Nephron progenitor cell (in vitro differentiated cells): ENCODE measurements at places on chromosomes 2 and 18.

DNA sequence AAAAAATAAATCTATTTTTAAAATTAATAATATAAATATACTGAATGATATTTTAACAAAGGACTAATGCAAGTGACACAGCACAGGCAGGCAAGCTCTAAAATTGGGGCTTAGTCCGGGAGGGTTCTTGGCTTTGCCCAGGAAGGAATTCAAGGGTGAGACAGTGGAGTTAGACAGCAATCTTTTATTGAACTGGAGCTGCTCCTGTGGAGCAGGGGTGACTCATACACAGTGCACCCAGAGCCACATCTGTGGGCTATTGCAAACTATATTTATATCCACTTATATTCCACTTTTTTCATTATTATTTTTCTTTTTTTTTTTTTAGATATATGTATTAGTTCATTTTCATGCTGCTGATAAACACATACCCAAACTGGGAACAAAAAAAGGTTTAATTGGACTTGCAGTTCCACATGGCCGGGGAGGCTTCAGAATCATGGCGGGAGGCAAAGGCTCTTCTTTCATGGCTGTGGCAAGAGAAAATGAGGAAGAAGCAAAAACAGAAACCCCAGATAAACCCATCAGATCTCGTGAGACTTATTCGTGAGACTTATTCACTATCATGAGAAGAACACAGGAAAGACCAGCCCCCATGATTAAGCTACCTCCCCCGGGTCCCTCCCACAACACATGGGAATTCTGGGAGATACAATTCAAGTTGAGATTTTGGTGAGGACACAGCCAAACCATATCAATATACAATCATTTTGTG, 437.1 kb downstream of the BCL11A start:
- no peaks in the 10 kb centered on the region for H3K27me3 ChIP-seq
- no peaks in the 10 kb centered on the region for H3K4me1 ChIP-seq
- no peak overlapping the region for H3K27ac ChIP-seq
- DNase-seq = no peak
- H3K36me3 ChIP-seq = peaks cover 53% of the 10 kb centered on the region
- H3K4me3 ChIP-seq = no peak overlapping the region

DNA sequence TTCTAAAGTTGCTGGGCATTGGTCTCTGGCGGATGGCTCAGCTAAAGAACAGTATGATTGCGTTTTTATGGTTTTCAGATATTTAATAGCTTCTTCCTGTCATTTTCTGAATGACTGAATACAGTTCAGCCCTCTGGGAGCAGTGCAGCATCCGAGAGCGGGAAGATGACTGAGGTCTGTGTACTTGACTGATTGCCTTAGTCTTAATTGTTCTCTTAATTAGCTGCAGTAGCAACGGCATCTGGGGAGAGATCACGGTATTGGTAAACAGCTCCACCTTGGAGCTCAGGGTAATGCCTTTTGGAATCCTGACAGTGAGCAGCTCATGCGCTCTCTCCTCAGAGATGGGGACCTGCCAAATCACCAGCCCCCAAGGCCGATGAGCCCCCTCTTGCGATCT, 481.4 kb upstream of the SPRED2 start:
- peaks cover 18% of the 10 kb centered on the region for H3K4me1 ChIP-seq
- peaks cover 4% of the 10 kb centered on the region for H3K27me3 ChIP-seq
- H3K4me3 ChIP-seq = no peak overlapping the region
- no peak for DNase-seq
- no peaks in the 10 kb centered on the region for H3K36me3 ChIP-seq

DNA sequence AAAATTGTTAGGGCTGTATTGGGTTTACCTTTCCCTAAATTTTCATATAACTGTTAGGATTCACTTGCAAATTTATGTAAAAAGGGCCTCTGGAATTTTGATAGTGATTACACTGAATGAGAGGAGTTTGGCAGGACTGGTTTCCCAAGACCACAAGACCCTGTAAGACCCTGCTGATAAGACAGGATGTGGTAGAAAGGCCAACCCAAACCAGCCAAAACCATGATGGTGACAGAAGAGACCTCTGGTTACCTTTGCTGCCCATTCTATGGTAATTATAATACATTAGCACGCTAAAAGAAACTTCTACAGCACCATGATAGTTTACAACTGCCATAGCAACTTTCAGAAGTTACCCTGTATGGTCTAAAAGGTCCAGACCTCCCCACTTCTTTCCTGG, 8.3 kb upstream of the CASP10 start:
- H3K4me3 ChIP-seq = no peak overlapping the region
- DNase-seq = no peak
- no peaks in the 10 kb centered on the region for H3K4me1 ChIP-seq
- peaks cover 9% of the 10 kb centered on the region for H3K27me3 ChIP-seq
- no peak overlapping the region for H3K27ac ChIP-seq

DNA sequence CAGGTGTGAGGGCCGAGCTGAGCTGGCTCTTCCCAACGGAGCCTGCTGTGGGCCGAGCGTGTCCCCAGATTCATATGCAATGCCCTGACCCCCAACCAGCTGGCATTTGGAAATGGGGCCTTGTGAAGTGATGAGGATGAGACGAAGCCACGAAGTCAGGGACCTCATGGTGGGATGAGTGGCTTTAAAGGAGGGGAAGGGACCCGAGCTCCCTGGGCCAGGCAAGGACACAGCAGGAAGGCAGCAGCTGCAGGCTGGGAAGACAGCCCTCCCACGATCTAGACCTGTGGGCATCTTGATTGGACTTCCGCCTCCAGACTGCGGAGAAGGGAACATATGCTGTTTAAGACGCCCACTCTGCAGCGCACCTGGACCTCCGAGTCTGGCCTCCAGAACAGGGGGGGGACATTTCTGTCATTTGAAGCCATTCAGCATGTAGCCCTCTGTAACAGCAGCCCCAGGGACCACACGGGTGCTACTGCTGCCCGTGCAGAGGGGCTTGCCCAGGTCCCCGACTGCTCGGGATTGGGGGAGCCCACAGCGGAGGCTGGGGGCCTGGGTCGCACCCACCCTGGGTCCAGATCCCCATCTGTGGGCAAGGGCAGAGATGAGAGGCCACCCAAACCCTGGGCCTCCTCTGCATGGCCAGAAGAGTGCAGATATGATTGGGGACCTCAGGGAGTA, 27.2 kb downstream of the KIF1A start:
- H3K27me3 ChIP-seq = peaks cover 11% of the 10 kb centered on the region
- H3K4me1 ChIP-seq = peaks cover 80% of the 10 kb centered on the region

DNA sequence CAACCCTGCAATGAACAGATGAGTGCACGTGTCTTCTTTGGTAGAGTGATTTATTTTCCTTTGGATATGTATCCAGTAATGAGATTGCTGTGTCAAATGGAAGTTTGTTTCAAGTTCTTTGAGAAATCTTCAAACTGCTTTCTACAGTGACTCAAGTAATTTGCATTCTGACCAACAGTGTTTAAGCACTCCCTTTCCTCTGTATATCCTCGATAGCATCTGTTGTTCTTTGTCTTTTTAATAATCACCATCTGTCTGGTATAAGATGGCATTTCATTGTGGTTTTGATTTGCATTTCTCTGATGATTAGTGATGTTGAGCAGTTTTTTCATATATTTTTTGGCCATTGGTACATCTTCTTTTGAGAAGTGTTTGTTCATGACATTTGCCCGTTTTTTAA, 1608.3 kb upstream of the ZEB2 start:
- H3K36me3 ChIP-seq = peaks cover 13% of the 10 kb centered on the region

GRCh38 chr18:68438983-68439382, 275.9 kb downstream of the TMX3 start:
- H3K4me1 ChIP-seq = peaks cover 8% of the 10 kb centered on the region
- peaks cover 5% of the 10 kb centered on the region for H3K36me3 ChIP-seq
- DNase-seq = no peak
- H3K4me3 ChIP-seq = no peak overlapping the region
- H3K27ac ChIP-seq = peak overlapping the region; percentile 15

- no peak overlapping the region for H3K4me3 ChIP-seq
- H3K4me1 ChIP-seq = no peaks in the 10 kb centered on the region
- no peaks in the 10 kb centered on the region for H3K36me3 ChIP-seq
- H3K27ac ChIP-seq = no peak overlapping the region
- peaks cover 8% of the 10 kb centered on the region for H3K27me3 ChIP-seq
- no peak for DNase-seq
These were observed 33.6 kb downstream of the PLCL1 start for GRCh38 chr2:197838036-197838435.

DNA sequence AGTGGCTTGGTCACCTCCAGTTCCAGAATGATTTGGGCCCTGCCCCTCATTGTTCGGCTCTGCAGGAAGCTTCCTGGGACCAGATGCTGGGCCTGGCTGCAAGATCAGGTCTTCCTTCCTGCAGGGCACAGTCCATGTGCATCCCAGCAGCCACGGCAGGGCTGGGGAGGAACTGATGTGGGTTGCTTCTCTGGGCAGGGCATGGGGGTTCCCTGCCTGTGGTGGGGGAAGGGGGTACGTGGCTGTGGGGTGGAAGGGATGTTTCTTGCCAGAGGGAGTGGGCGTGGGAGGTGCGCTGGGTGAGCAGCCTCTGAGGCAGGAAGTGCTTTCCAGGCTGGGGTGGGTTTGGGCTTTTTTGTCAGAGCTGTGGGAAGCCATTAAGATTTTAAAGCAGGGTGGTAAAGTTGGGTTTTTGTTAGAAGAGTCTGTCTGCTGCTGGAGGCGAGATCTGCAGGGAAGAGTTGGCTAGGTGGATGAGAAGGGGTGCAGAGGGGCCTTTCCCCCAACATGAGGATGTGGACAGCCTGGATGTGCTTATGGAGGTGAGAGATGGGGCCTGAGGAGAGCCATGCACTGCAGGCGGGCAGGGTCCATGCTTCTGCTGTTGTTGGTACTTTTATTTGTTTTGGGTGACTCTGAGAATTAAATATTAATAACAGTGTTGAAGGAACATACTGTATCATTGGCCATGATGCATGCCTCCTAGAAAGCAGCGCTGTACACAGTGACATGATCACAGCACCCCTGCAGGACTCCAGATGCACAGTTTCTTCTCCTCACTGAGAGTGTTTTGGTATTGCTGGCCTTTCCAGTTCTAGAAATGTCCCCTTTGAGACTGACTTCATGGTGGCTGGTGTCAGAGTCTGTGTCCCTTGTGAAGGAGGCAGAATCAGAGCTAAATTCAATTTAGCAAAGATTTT, 45.3 kb downstream of the DGKD start:
- H3K4me1 ChIP-seq = peaks cover 18% of the 10 kb centered on the region
- H3K27ac ChIP-seq = peak overlapping the region; percentile 51
- H3K4me3 ChIP-seq = no peak overlapping the region
- no peak for DNase-seq

GRCh38 chr2:15615301-15615920, 23.7 kb downstream of the DDX1 start:
- H3K27ac ChIP-seq = no peak overlapping the region
- no peak overlapping the region for H3K4me3 ChIP-seq
- no peak for DNase-seq
- peaks cover 62% of the 10 kb centered on the region for H3K36me3 ChIP-seq
- no peaks in the 10 kb centered on the region for H3K4me1 ChIP-seq
- no peaks in the 10 kb centered on the region for H3K27me3 ChIP-seq

- H3K27me3 ChIP-seq = peaks cover 12% of the 10 kb centered on the region
- DNase-seq = no peak
- H3K36me3 ChIP-seq = no peaks in the 10 kb centered on the region
- no peak overlapping the region for H3K27ac ChIP-seq
- H3K4me3 ChIP-seq = no peak overlapping the region
These were observed 45.1 kb upstream of the SLC14A1 start for GRCh38 chr18:45678850-45679249.

- no peak for DNase-seq
- peaks cover 15% of the 10 kb centered on the region for H3K36me3 ChIP-seq
- H3K4me1 ChIP-seq = peaks cover 50% of the 10 kb centered on the region
- H3K4me3 ChIP-seq = peak overlapping the region; percentile 87
These were observed 1.3 kb downstream of the RASGRP3 start for GRCh38 chr2:33477473-33478468.

DNA sequence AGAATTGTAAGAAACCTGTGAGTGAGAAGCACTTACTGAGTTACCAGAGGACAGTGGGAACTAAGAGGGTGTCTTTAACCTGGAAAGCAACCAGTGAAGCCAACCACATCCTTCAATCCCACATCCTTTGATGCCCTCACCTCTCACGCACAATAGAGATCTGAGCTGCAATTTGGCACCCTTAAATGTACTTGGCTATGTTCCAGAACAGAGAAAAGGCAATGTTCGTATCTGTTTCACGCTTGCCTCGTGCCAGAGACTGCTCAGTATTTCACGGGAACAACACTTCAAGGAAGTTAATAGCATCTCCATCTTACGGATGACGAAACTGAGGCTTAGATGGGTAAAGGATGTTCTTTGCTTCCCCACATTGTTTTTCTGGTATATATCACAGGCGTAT, 167.4 kb downstream of the DPP10 start:
- DNase-seq = no peak
- no peak overlapping the region for H3K27ac ChIP-seq
- H3K36me3 ChIP-seq = no peaks in the 10 kb centered on the region
- H3K27me3 ChIP-seq = peaks cover 9% of the 10 kb centered on the region

DNA sequence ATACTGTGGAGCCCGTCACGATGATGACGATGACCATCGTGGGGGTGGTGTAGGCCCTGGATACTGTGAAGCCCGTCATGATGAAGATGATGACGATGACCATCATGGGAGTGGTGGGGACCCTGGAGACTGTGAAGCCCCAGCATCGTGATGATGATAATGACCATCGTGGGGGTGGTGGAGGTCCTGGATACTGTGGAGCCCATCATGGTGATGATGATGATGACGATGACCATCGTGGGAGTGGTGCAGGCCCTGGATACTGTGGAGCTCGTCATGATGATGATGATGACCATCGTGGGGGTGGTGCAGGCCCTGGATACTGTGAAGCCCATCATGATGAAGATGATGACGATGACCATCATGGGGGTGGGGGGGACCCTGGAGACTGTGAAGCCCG, 81.0 kb upstream of the SALL3 start:
- no peaks in the 10 kb centered on the region for H3K36me3 ChIP-seq
- H3K4me1 ChIP-seq = peaks cover 9% of the 10 kb centered on the region
- H3K27ac ChIP-seq = no peak overlapping the region
- H3K4me3 ChIP-seq = no peak overlapping the region
- no peak for DNase-seq

DNA sequence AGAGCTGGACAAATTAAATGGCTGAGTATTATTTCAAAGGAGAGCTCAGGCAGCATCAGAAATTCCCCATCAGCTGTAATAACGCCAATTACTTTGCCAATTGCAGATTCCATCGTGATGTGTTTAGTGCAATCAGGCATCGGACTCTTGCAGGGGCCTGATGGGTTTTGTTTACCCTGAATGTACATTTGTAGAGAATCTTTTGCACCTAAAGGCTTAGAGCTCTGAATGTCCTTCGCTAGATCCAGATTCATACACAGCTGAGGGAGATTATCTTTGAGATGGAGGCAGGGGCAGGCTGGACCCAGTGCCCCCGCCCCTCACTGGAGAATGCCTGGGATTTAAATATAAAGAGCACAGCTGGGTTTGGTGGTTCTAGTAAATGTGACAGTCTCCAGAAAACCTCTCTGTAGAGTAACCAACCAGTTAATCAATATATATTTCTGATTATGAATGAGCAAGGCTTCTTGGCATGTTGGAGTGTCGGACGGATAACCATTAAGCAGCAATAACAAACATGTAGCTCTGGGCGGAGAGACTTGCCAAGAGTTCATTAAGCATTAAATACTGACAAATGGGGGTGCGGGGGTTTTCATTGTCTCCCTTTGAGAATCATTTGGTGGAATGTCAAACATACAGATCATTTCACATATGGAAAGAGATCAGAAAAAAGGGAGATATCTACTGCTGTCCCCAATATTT, 200.9 kb downstream of the SETBP1 start:
- peak overlapping the region; percentile 34 for H3K27ac ChIP-seq
- peaks cover 35% of the 10 kb centered on the region for H3K36me3 ChIP-seq
- no peak for DNase-seq
- H3K4me3 ChIP-seq = no peak overlapping the region
- H3K4me1 ChIP-seq = peaks cover 16% of the 10 kb centered on the region
